ENCODE measurements at places on chromosomes 7 and 10.

- no peak for DNase-seq
Observed at GRCh38 chr7:127578711-127579275, 6.6 kb downstream of the GCC1 start.

DNA sequence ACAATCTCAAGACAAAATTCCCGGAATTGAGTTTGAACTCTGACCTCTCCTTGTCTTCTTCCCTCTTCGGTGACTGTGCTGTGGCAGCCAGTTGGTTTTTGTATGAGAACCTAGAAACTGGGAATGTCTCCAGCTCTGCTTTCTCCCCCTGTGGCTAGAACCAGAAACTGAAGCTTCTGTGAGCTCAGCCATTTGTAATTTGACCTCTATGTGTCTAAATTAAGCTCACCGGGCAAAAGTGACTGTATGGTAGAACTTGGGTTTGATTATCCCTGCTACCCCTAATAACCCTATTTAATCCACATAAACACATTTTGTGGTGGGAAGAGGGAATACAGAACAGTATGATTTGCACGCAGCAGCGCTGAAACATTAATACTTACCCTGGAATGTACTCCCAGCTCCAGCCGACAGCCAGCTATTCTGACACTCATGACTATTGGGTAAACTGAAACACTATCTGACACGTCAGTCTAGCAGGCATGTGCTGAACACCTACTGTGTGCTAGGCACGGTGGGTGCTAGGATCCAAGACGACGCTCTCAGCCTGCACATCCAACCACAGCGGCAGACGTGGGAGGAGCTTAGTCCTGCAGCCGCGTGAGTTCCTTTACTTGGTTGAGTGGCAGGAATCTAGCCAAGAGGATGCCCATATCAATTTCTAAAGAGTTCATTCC lies 324.8 kb downstream of the SFMBT2 start:
- DNase-seq: no peak

- DNase-seq: no peak
Observed at GRCh38 chr7:50791938-50792341, 9.2 kb upstream of the GRB10 start.

DNA sequence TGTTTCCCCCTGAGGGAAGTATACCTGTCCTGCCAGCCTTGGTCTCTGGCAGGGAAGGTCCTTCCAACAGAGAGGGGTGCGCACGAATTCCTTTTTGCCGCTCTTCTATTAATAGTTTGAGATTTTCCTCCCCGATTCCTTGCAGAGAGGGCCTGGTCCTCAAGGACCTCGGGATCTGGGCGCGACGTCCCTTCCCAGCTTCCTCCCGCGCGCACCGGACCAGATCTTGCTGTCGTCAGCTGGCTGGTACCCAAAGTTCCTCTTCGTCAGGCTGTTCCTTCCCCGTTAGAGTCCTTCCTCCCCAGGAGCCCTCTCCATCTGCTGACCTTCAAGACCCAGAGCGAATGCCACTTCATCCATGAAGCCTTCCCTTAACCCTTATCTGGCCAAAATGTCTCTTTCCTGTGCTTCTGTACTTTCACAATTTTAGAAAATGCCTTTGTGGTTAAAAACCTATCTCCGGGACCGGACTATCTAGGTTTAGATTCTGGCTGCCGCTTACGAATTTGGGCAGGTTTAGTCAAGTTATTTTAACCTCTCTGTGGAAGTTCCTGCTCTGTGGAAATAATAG lies 851 bp upstream of the GOT1 start:
- DNase-seq: no peak

- no peak for DNase-seq
Observed at GRCh38 chr10:28838908-28839307, 161.6 kb downstream of the BAMBI start.

GRCh38 chr7:76381814-76382213 lies 23.0 kb upstream of the YWHAG start:
- DNase-seq: no peak

DNA sequence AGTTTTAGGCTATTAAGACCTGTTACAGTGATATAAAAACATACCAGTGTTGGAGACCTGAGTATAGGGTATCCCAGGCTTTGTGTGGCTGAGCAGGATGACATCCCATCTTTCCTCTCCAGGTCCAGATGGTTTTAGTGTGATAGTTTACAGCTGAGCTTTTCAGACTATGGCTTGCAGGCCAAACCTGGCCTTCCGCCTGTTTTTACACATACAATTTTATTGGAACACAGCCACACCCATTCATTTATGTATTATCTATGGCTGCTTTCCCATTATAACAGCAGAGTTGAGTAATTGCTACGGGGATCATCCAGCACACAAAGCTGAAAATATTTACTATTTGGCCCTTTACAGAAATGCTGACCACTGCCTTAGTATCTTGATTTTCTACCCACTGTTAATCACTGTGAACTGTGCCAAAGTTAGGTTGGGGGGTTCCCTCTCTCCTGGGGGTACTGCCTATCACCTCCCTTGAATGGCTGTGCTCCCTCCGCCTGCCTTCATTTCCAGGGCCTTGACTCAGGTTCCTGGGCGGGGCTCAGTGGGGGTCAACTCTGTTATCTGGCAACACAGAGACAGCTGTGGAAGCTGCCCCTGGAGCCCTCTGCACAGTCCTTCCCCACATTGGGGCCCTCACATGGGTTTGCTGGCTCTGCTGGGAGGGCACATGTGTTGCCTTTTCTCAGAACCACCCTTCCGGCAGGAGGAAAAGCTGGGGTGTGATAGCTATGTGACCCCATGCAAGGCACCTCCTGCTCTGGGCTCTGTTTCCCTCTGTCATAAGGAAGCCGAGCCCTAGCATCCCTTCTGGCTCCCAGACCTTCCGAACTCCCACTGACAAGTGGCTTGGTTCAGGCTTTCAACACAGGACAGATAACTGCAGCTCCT lies 40.3 kb upstream of the SH2D4B start:
- no peak for DNase-seq

DNA sequence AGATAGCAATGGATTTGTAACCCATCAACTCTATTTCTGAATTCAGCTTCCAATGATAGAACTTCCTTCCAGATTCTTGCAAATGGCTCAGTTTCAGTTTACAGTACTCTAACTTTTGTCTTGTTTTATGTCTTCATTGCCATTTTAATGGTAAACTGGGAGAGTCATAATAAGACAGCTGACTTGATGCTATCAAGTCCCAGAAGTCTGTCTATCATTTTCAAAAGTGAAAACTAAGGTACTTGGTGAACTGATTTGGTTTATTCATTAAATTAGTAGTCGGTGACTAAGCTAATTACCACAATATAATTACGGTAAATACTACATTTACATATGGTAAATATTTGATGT lies 25.0 kb downstream of the RTKN2 start:
- no peak for DNase-seq

DNA sequence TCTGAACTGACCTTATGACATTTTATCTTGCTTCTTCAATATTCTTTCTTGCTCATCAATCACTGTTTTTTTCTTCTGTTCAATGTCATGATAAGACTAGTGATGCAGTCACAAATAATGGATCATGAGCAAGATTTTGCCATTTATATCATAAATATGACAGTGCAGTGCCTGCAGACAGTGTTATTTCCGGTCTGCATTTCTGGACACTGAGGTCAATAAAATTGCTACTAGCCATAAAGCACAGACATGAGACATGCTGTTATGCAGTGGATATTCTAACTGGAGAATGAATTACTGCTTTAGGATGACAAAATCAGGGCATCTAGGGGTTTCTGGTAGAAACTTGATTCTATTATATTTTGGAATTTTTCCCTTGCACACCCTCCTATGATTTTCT lies 1509.7 kb upstream of the LRRTM3 start:
- no peak for DNase-seq

GRCh38 chr10:125208854-125209565 lies 48.6 kb upstream of the CTBP2 start:
- DNase-seq: no peak

DNA sequence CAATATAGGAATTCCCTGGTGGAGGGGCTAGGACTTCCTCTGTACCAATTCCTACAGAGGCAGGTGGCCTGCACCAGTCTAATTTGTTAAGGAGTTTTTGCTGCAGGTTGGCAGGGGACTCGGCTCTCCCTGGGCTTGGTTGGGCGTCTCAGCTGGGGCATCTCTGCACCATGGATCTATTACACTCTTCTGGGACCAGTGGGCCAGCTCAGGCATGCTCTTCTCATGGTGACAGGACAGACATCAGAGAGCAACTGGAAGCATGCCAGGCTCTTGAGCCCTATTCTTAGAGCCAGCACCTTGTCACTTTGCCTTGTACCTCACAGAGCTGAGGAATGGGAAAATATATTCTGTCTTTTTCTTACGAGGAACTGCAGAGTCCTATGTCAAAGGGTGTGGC lies 74.6 kb downstream of the SH2D4B start:
- DNase-seq: no peak

Measured in stimulated activated CD8-positive, alpha-beta memory T cell treated with anti-CD3 and anti-CD28 coated beads, Interleukin-7, amount 100 ng/mL, for 1 hour (primary cell).